Stimulated activated naive B cell treated with anti-CD40 and anti-IgM and Interleukin-4, amounts not matched to agents 10 μg/mL and 1 μg/mL and 100 μg/mL, for 72 hours (primary cell): ENCODE measurements at places on chromosomes 3 and 15.
A peak's percentile ranks its signal among the peaks of the same experiment; 100 is the strongest.

DNA sequence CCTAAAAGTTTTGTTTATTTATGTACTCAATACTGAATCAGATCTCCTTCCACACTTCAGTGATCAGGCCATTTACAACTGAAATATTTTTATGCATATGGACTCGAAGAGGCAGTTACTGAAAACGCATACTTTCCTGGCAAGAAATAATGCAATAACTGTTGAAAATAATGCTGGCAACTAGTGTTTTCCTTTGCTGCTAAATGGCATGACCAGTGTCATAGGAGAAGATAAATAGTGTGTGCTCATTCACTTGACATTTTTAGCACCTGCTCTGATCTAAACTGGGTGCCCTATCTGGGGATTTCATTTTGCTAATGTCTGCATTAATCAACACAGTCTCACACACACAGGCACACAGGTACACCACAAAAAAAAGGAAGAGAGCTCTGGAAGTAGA is 695.2 kb downstream of the TUSC7 start:
- no peaks in the 10 kb centered on the region for H3K4me1 ChIP-seq
- H3K4me3 ChIP-seq = no peak overlapping the region
- no peaks in the 10 kb centered on the region for H3K27me3 ChIP-seq
- no peaks in the 10 kb centered on the region for H3K36me3 ChIP-seq
- no peak for DNase-seq

DNA sequence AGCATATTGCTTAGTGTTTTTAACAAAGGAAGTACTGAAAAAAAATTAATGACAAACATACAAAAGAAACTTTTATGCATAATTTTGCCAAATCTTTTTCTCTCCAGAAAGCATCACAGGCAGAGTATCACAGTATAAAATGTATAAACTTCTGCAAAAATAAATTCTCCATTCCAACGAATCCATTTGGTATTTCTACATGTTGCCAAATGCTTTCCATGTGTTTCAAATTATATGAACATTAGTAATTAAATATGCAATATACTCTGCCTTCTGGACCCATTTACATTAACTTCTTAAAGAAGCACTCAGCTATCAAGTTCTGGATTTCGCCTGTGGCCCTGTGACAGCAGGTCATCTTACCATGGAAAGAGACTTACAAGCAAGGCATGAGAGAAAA is 189.1 kb upstream of the ALCAM start:
- H3K27ac ChIP-seq = no peak overlapping the region
- no peaks in the 10 kb centered on the region for H3K4me1 ChIP-seq
- H3K27me3 ChIP-seq = no peaks in the 10 kb centered on the region
- DNase-seq = no peak
- H3K36me3 ChIP-seq = no peaks in the 10 kb centered on the region

DNA sequence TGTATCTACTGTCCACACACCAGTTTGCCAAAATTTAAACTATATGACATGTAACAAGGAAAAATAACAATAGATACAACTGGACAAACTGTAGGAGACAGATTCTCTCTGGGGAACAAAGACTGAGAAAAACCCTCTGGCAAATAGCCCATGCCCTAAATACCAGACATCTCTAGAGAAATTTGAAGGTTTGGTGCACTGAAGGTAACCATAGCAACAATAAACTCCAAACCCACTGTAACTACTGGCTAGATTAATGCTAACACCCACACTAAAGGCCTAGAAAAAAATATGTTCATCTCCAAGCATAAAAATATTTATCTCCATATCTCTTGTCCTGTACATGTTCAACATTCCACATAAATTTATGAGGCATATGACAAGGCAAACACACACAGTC is 267.1 kb downstream of the STXBP5L start:
- H3K27ac ChIP-seq = no peak overlapping the region
- H3K27me3 ChIP-seq = no peaks in the 10 kb centered on the region
- DNase-seq = no peak
- no peaks in the 10 kb centered on the region for H3K36me3 ChIP-seq
- no peak overlapping the region for H3K4me3 ChIP-seq

- DNase-seq = peak; percentile 45
- peaks cover 3% of the 10 kb centered on the region for H3K36me3 ChIP-seq
- H3K4me1 ChIP-seq = peaks cover 65% of the 10 kb centered on the region
- no peaks in the 10 kb centered on the region for H3K27me3 ChIP-seq
Observed at GRCh38 chr15:90097475-90097874, 4.8 kb downstream of the IDH2 start.

DNA sequence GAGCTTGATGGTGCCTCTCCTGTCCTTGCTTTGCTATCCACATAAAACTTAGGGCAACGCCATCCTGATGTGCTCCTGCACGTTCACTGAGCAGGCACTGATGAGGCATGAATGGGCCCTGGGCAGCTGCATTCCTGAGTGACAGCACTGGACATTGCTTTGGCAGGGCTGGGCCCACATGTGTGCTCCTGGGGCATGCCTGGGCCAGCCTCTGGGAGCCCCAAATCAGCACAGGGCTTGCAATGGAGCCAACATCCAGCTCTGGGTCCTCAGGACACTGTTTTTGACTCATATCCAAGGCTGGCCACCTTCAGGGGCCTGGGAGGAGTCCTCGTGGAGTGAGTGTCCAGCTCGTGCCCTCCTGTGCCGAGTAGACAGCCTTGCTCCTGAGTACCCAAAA is 5.9 kb upstream of the TKT start:
- peaks cover 10% of the 10 kb centered on the region for H3K4me1 ChIP-seq
- H3K4me3 ChIP-seq = no peak overlapping the region
- H3K27me3 ChIP-seq = no peaks in the 10 kb centered on the region
- no peaks in the 10 kb centered on the region for H3K36me3 ChIP-seq
- H3K27ac ChIP-seq = no peak overlapping the region
- no peak for DNase-seq

DNA sequence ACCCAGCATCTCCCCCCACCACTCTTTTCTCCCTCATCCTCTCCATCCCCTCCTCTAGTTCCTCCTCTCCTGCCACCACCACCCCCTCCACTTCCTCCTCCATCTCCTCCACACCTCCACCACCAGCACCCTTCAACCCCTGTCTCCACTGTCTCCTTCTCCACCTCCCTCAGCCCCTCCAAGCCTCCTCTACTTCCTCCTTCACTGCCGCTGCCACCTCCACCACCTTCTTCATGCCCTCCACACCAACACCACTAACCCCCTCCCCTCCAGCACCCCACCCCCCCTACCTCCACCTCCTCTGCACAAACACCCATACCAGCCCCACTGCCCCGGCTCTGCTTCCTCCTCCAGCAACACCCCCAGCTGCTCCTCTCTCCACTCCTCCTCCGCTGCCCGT is 88.0 kb downstream of the HES1 start:
- peaks cover 50% of the 10 kb centered on the region for H3K27me3 ChIP-seq
- DNase-seq = no peak
- H3K4me1 ChIP-seq = peaks cover 16% of the 10 kb centered on the region
- H3K36me3 ChIP-seq = peaks cover 4% of the 10 kb centered on the region
- H3K4me3 ChIP-seq = no peak overlapping the region
- no peak overlapping the region for H3K27ac ChIP-seq

DNA sequence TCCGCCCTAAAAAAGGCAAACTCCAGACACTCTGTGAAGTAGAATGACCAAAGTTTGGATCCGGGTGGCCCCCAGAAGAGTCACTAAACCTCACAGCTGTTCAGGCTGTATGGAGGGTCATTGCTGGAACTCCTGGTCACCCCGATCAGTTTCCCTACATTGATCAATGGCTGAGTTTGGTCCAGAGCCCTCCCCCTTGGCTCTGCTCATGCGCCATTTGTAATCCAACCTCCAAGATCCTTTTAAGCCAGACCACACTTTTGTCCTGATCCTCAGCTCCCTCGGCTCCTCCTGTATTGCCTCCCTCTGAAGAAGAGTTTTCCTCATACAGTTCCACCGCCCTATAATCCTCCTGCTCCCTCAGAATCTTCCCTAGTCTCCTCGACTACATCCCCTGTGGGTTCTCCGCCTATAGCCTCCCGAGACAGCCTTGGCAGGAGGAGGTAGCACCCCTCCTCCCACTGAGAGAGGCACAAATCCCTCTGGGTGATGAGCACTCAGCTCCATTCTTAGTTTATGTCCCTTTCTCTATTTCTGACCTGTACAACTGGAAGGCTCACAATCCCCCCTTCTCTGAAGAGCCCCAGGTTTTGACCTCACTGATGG is 42.2 kb downstream of the ZBTB11 start:
- H3K36me3 ChIP-seq = no peaks in the 10 kb centered on the region
- H3K4me1 ChIP-seq = peaks cover 2% of the 10 kb centered on the region
- no peak for DNase-seq
- no peak overlapping the region for H3K27ac ChIP-seq

DNA sequence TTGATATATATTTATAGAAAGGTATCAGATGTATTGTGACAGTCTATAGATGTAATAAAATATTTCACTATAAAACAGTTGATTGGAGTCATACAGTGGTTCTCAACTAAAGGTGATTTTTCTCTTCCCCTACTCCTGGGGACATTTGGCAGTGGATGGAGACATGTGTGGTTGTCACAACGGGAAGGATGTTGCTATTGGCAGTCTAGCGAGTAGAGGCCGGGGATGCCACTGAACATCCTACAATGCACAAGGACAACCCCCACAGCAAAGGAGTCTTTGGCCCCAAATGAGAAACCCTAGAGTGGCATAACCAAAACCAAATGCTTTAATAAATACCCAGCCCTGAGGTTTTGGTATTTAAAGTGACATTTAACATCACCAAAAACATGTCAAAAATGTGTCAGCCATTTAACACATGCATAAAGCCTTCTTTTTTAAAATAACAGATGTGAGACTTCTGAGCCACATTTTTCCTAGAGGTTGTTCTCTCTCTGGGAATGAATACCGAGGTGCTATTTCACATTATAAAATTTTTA is 367.5 kb downstream of the PTPRG start:
- peaks cover 5% of the 10 kb centered on the region for H3K27me3 ChIP-seq
- DNase-seq = no peak
- H3K4me3 ChIP-seq = no peak overlapping the region

GRCh38 chr3:12708584-12709192 is 44.8 kb upstream of the RAF1 start:
- H3K4me3 ChIP-seq = no peak overlapping the region
- no peaks in the 10 kb centered on the region for H3K36me3 ChIP-seq
- H3K27me3 ChIP-seq = peaks cover 16% of the 10 kb centered on the region

GRCh38 chr15:87687523-87687870 is 569.0 kb downstream of the NTRK3 start:
- no peak for DNase-seq
- H3K4me1 ChIP-seq = no peaks in the 10 kb centered on the region
- no peaks in the 10 kb centered on the region for H3K36me3 ChIP-seq
- no peak overlapping the region for H3K27ac ChIP-seq
- H3K4me3 ChIP-seq = no peak overlapping the region

DNA sequence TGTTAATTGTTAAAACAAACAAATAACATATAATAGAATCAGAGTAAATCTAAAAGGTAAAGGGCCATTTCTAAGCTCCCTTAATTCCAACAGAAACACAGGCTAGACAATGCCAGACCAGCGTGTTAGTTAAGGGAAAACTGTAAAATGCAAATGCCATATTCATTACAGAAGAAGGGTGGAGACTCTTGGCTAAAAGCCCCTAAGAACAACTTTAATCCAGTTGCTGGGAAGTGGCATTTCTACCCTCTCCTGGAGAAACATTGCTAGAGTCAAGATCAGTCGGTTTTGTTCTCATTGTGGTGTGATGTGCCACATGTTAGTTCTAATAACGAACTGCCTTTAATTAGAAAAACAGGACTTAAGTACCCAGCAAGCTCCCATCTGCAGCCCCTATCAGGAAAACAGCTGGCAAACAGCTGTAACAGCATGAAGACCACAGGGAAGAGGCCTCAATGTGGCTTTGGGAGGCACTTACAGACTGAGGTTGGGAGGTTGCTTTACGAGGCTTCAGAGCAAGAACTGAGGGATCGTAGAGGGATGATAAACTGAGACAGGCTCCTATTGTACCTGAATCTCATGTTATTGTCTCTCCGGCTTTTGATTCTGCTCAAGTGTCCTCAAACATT is 1134.8 kb downstream of the ROBO1 start:
- H3K4me3 ChIP-seq = no peak overlapping the region
- H3K27ac ChIP-seq = no peak overlapping the region
- no peak for DNase-seq
- H3K36me3 ChIP-seq = no peaks in the 10 kb centered on the region
- H3K27me3 ChIP-seq = no peaks in the 10 kb centered on the region

DNA sequence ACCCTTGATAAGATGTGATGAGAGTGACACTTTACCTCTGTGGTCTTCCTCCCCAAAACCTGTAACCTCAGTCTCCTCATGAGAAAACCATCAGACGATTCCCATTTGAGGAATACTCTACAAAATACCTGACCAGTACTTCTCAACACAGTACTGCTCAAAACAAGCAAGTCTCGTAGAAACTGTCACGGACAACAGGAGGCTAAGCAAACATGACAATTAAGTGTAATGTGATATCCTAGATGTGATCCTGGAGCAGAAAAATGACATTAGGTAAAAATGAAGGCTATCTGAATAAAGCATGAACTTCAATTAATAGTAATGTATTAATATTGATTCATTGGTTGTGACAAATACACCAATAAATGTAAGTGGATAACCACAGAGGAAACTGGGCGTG is 113.6 kb downstream of the CACNA2D3 start:
- H3K4me3 ChIP-seq = no peak overlapping the region
- H3K36me3 ChIP-seq = no peaks in the 10 kb centered on the region
- no peak overlapping the region for H3K27ac ChIP-seq
- DNase-seq = no peak

GRCh38 chr3:20743553-20744321 is 557.7 kb upstream of the SGO1 start:
- H3K36me3 ChIP-seq = no peaks in the 10 kb centered on the region
- H3K27ac ChIP-seq = no peak overlapping the region
- no peak for DNase-seq
- H3K4me3 ChIP-seq = no peak overlapping the region
- no peaks in the 10 kb centered on the region for H3K4me1 ChIP-seq

DNA sequence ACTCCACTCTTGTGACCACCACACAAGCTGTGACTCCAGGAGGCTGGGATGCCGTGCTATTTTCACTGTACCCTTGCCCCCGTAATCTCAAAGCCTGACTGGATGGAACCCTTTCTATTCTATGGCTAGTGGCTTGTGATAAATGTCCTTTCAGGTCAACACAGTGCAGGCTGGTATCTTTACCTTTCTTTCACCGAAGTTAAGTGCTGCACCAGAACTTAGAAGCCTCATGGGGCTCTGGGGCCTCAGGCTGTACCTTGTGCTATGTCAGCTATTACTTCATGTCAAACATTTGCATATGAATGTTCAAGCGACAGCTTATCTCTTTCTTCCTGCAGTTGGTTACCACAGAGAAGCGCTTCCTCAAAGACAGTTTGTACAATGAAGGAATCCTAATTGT is 66.8 kb downstream of the RPL39L start:
- H3K4me3 ChIP-seq = no peak overlapping the region
- H3K36me3 ChIP-seq = peaks cover 56% of the 10 kb centered on the region
- H3K27ac ChIP-seq = peak overlapping the region; percentile 20

- H3K36me3 ChIP-seq = peaks cover 3% of the 10 kb centered on the region
- H3K27ac ChIP-seq = peak overlapping the region; percentile 60
- H3K27me3 ChIP-seq = peaks cover 31% of the 10 kb centered on the region
- peaks cover 4% of the 10 kb centered on the region for H3K4me1 ChIP-seq
Observed at GRCh38 chr3:153768561-153769469, 352.4 kb upstream of the ARHGEF26 start.
